NCI-H748 treated with DMSO at 0.1 percent for 48 hours (cell line): ENCODE measurements at places on chromosomes 6 and 20.

- DNase-seq, result no peak
Observed at GRCh38 chr6:3288711-3289663, 30.2 kb downstream of the PSMG4 start.

GRCh38 chr6:43570876-43571441 lies 4.9 kb downstream of the XPO5 start:
- no peak for DNase-seq

DNA sequence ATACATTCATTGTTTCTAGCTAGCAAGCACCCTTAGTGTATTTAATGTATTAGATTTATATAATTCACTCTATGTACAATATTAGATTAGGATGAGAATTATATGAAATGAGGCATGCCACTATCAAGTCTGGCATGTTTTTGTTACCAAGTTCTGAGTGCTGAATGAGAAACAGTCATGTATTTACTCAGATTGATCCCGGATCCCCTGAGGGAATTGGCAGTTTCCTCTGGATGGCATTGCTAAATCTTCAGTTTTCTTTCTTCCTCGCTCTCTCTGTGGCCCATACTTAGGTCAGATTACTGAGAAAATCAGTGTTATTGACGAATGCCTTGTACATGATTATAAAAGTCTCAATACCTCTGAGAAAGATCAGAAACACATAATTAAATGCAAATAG lies 66.6 kb downstream of the CDKAL1 start:
- DNase-seq, result no peak

GRCh38 chr20:54063992-54064676 lies 6.3 kb downstream of the BCAS1 start:
- DNase-seq, result no peak

DNA sequence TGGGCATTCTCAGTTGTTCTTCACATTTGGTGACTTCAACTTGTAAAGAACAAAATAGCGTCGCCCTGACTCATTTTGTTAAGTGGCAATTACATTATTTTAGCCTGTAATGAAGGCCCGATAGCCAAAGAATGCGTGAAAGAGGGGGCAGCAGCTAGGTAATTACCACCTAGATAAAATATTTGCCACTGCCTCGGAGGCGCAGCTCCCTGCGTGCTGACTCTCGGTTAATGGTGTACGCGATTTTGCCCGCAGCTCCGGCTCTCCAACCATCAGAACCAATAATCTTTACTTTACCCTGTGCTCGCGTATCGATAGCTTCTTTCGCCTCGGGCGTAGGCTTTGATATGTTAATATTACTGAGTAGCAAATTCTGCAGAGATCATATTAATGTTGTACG lies 8.7 kb downstream of the TFAP2D start:
- DNase-seq, result no peak

GRCh38 chr6:159279790-159280277 lies 110.6 kb downstream of the FNDC1 start:
- DNase-seq, result no peak

- DNase-seq, result no peak
Observed at GRCh38 chr6:69098910-69099309, 463.8 kb downstream of the ADGRB3 start.

DNA sequence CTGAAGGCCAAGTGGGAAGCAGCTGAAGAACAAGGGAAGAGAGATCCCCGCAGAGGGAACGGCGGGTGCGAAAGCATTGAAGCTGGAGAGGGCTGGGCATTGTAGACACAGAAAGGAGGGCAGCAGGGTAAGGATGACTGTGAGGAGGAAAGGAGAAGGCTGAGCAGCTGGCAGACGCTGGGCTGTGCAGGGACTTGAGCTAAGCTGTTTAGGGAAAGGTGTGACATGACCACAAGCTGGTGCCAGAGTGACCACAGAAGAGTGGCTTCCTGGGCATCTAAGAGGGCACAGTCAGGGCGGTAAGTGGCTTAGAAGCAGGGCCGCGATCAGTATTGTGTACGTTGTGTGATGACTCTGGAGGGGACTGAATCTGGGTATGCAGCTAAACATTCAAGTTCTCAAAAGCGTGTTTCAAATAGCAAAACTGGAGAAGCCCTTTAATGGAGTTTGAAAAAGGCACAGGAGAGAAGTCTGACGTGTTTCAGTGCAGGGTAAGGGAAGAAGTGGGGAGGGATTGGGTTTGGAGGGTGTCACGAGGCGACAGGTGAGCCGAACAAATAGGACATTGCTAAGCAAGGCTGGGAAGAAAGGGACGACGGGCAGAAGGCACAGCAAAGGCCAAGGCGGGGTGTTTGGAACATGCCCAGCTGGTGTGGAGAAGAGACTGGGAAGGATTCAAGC lies 46.1 kb upstream of the ARFGEF2 start:
- no peak for DNase-seq

DNA sequence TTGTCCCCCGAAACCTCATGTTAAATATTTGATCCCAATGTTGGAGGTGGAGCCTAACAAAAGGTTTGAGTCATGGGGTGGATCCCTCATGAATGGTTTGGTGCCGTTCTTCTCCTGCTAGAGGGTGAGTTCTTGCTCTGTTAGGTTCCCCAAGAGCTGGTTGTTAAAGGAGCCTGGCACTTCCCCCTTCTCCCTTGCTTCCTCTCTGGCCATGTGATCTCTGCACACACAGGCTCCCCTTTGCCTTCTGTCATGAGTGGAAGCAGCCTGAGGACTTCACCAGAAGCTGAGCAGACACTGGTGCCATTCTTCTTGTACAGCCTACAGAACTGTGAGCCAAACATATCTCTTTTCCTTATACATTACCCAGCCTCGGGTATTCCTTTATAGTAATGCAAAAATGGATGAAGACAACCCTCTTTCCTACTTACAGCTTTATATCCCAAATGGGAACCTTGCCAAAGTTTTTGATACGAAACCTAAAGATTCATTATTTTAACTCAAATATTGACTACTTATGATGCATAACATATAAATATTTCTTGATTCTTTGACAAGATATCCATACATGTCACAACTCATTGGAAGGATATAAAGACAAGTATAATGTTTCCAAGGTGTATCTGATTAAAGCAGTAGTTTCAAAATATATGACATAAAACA lies 61.0 kb downstream of the RNF182 start:
- no peak for DNase-seq

- no peak for DNase-seq
Observed at GRCh38 chr6:39204646-39205244, 24.5 kb downstream of the KCNK5 start.

DNA sequence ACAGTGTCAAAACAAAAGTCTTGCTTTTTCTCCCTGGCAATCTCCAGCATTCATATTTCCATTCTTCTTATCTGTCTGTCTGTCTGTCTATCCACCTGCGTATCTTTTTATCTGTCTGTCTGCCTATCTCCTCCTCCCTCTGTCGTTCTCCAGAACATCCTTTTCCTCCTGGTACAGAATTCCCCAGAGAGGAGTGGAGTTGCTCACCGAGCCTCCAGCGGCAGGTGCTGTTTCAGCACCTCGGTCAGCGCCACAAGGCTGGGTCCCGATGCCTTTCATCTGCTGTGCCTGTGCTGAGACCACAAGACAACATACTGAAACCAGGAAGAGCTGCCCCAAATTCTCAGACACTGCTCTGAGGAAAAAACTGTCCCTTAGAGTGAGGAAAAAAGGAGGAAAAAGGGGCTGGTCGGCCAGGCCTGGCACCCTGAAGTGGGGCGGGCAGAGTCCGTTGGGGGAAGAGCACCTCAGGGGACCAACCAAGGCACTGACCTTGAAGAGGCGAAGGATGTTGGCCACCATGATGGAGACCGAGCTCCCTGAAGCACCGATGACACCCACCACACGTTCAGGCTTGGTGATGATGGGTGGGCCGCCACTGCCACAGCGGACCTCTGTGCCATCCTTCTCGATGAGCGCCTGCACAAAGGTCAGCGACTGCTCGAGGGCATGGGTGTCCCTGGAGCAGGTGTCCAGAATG lies 13.3 kb downstream of the GRM4 start:
- no peak for DNase-seq

GRCh38 chr20:24908642-24909041 lies 40.4 kb upstream of the CST7 start:
- no peak for DNase-seq

DNA sequence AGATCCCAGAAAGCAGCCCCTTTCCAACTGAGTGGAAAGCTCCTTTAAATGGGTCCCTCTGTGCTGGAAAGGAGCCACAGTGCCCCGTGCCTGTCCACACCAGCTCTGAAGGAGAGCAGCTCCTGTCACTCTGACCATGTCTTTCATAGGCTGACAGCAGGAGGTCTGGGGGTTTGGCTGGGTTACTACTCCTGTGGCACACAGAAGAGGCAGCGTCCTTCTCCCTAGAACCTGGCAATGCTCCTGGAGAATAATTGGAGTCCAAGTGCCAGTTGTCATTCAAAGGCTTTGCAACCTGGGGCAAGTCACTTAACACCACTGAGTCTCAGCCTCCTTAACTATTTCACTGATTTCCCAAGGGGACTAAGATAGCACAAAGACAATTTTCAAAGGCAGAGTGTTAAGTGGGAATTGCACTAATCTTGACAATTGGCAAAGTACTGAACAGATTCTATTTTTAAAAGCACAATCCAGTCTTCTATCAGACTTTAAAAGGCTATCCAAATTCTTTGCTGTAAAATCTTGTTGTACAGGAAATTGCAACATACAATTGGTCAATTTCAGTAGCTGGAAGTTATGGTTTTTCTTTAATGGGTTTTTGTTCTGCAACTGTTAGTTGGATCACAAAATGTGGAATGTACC lies 457.2 kb downstream of the KIF16B start:
- no peak for DNase-seq

- DNase-seq, result no peak
Observed at GRCh38 chr6:105611606-105612005, 208.7 kb upstream of the PREP start.

GRCh38 chr6:11722220-11722619 lies 56.4 kb downstream of the ADTRP start:
- DNase-seq, result no peak

DNA sequence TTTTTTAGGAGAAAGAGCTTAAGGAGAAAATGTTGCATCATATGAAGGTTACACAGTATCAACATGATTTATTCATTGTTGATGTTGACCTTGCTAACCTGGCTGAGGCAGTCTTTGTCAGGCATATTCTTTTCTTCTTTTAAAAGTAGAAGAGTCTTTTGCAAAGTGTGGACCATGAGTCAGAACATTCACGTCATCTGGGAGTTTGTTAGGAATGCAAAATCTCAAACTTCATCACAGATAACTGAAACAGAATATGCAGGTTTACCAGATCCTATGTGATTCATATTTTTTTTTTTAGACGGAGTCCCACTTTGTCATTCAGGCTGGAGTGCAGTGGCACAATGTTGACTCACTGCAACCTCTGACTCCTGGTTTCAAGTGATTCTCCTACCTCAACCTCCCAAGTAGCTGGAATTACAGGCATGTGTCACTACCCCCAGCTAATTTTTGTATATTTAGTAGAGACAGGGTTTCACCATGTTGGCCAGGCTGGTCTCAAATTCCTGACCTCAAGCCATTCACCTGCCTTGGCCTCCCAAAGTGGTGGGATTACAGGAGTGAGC lies 530.4 kb upstream of the BTBD3 start:
- DNase-seq, result no peak

GRCh38 chr20:51801122-51801822 lies 1.0 kb downstream of the SALL4 start:
- no peak for DNase-seq

DNA sequence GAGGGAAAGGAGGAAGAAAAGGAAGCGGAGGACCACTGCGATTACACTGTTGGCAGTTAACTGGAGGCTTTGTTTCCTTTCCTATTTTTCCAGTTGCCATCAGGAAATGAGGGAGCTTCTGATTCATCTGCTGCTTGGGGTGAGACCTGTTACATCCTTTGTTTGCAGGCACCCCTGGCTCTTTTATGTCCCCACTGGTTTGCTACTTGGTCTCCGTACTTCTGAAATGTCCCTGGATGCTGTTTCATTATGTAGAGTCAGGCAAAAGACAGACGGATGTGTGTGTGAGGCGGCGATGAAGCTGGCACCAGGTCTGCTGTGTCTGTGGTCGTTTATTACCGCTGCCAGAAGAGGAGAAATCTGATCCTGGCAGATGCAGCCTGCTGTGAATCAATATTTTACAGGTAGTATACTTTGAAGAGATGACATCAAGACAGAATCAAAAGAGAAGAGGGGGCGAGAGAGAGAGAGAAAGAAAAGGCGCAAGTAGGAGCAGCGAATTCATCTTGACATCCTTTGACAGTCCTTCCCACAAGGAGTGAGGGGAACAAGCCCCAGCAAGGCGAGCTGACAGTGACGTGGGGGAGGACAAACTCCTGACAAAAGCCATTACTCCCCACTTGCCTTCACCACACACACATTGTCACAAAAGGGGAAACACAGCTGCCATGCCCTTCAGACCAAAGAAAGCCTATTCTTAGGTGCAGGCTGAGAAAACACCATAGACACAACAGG lies 145.9 kb upstream of the FBXL4 start:
- peak; percentile 33 for DNase-seq

- no peak for DNase-seq
Observed at GRCh38 chr6:81086991-81087390, 665.5 kb downstream of the TENT5A start.

DNA sequence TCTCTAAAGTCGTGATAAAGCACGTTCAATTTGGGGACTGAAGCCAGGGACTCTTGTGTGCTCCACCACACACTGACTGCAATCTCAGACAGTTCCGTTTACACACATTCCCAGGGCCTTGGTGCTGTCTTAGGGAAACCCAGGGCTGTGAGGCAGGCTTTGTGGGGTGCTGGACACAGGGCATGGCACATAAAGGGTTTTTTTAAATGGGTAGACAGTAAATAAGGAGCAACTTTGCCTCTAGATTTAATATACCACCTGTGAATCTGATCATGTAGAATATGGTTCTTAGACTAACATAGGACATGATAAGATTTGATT lies 2.3 kb downstream of the ENTPD6 start:
- no peak for DNase-seq

GRCh38 chr20:46317685-46318177 lies 9.4 kb upstream of the CDH22 start:
- DNase-seq, result no peak
